ENCODE measurements at places on chromosomes 4 and X.

DNA sequence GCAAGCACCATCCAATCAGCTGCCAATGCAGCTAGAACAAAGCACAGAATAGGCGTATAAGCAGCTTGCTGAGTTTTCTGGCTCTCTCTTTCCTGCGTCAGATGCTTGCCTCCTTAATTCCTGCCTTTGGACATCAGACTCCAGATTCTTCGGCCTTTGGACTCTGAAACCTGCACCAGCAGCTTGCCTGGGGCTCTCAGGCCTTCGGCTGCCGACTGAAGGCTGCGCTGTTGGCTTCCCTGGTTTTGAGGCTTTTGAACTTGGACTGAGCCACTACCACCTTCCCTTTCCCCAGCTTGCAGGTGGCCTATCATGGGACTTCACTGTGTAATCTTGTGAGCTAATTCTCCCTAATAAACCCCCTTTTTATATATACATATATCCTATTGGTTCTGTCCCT, 6.1 kb downstream of the TMEM192 start:
- no peak for DNase-seq

DNA sequence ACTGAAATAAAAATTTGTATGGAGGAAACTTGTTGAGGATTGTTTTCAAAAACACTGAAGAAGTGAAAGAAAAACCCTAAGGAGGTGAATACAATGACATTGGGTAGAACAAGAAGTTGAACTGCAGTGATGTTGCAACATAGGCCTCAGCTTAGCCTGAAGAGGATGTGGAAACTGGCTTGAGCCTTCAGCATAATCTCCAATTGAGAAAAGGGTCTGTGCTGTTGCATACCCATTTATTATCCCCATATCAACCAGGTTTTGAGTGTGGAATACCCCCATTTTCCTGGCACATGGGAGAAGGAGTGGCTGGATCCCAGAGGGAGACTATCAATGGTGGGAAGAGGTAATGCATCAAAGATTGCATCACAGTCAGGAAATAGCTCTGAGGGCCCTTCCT, 695.0 kb upstream of the HS3ST1 start:
- no peak for DNase-seq

GRCh38 chrX:49186125-49187027, at the start of gene PRICKLE3:
TSS of gene PRICKLE3 (minus strand) at chrX:49186373. CDS start at chrX:49186297, 76 bp downstream.
- DNase-seq, result no peak

DNA sequence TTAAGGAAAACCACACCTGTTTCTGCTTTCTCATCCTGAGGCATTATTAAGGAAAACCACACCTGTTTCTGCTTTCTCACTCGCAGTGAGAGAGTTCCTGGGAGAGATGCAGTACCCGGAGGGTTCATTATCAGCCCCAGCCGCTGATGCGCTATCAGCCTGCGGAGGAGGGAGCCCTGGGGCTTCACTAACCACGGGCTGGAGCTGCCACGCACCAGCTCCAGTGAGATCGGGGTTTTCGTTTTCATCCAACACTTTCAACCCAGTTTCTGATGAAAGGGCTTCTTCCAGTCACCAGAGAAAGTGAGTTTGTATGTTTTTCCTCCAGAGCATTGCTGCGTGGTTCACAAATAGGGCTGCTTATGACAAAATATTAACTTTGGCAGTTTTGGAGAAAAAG, 93.2 kb upstream of the PRKX start:
- DNase-seq, result no peak

DNA sequence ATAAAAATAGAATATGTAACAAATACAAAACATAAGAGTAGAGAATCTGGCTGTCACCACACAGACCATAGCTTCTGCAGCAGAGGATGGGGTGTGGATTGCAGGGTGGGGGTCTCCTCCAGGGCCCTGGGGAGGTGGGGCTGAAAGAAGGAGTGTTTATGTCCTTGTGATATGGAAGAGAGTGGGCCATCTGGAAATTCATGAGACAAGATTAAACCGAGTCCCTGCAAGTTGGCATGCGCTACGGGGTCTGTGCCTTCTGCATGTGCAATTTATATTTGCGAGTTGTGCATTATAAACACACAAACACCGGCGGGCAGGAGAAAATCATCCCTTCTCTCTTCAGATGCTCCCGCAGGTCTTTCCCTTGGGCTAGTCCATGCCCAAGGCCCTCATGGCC, 145.9 kb downstream of the EVC2 start:
- DNase-seq, result no peak

- no peak for DNase-seq
Observed at GRCh38 chr4:147332091-147332490, 148.8 kb upstream of the EDNRA start.

DNA sequence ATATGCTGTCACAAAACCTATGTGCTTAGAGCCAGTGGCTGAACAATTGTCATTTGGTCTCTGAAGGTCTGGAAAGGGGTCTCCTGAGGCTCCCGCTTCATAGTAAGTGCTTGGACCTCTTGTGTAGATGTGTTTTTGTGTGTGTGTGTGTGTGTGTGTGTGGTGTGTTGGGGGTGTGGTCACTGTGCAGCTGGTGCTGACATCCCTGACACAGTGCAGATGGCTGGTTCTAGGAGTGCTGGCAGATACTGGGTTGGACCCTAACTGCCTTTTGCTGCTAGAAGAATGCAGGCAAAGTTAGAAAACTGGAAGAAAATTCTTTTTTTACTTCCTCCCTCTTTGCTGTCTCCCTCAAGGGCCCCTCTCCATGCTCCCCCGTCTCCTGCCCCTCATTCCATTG, 1872.6 kb downstream of the ARAP2 start:
- no peak for DNase-seq

GRCh38 chr4:64718091-64718490, 308.8 kb upstream of the TECRL start:
- no peak for DNase-seq

DNA sequence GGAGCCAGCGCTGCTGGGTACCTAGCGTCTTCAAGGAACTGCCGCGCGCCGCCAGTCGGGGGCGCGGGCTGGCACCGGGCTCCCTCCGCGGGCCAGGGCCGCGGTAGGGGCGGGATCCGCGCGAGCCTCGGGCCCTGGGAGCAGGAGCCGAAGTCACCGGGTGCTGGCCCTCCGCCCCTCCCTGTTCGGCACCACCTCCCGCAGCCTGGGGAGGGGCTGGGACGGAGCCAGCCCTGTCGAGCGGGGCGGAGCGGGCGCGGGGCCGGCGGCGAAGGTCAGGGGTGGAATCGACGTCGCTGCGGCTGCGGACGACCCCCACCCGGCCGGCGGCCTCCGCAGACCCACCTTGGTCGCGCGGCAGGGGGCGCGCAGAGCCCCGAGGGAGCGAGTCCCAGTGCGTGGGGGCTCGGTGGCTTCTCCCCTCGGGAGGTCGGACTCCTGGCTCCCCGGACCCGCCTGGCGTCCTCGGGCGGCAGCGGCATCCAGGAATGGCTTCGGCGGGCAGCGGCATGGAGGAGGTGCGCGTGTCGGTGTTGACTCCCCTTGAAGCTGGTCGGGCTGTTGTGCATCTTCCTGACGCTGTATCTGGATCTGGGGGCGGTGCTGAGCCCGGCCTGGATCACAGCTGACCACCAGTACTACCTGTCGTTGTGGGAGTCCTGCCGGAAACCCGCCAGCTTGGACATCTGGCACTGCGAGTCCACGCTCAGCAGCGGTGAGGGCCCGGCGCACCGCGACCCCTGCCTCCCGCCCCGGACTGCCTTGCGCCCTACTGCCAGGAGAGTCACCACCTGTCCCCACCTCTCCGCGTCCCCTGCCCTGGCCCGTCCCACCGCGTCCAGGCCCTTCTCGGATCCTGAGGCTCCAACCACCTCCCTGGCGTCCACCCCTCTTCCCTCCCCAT, 50.5 kb upstream of the FAM47C start:
- no peak for DNase-seq
